ENCODE measurements at places on chromosomes 13 and 19.

GRCh38 chr19:18514800-18515682 lies 6.8 kb downstream of the ELL start:
- DNase-seq: peak; percentile 38

DNA sequence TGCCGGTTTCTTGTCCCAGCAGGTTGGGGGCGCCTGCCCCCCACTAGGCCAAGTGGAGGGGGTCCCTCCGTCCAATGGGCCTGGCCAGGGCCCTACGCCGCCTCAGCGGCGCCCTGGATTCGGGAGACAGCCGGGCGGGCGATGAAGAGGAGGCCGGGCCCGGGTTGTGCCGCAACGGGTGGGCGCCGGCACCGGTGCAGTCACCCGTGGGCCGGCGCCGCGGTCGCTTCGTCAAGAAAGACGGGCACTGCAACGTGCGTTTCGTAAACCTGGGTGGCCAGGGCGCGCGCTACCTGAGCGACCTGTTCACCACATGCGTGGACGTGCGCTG lies 6.2 kb downstream of the KCNJ14 start:
- DNase-seq: no peak

DNA sequence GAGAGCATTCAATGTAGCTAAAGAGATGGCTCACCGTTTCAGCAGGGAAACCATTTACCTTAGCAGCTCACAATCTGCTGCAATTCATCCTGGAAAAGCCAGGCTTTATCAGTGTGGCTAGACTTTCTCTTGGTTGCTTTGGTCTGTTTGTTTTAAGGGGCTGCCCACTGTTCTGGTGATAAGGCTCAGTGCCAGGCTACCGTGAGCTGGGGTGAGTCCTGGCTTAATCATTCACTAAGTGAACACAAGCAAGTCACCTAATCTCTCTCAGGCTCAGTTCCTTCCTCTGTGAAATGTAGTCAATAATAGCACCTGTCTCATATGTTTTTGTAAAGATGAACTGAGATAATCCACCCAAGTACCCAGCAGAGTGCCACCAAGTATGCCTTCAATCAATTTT lies 229.0 kb downstream of the TEX29 start:
- DNase-seq: no peak

DNA sequence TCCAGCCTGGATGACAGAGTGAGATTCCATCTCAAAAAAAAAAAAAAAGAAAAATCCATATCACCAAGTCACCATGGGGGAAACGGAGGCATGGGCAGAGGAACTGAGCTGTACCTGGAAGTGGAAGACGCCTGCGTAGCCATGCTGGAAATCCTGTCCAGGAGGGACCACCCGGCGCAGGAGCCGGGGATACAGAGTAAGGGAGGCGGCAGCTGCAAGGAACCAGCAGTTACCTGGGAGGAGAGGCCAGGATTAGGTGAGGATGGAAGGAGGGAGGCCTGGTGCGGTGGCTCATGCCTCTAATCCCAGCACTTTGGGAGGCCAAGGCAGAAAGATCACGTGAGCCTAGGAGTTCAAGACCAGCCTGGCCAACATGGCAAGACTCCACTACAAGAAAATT lies 2.0 kb downstream of the CAPN12 start:
- no peak for DNase-seq

DNA sequence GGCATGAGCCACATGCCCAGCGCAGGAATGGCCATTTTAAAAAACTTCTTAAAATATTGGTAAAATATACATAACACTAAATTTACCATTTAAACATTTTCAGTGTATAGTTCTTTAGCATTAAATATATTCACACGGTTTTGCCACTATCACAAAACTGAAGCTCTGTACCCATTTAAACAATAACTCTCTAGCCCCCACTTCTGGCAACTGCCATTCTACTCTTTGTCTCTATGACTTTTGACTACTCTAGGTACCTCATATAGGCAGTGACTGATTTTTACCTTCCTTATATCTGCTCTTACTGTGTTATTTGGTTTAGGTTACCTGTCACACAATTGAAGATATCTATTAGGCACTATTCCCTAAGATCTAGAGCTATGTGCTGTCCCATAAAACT lies 2.3 kb upstream of the KBTBD7 start:
- DNase-seq: no peak

GRCh38 chr19:50537769-50538230 lies 24.1 kb upstream of the ASPDH start:
- peak; percentile 73 for DNase-seq

GRCh38 chr13:26236296-26236695 lies 14.2 kb upstream of the RNF6 start:
- no peak for DNase-seq

GRCh38 chr19:3124630-3125029 lies 11.2 kb upstream of the GNA15 start:
- no peak for DNase-seq

- no peak for DNase-seq
Observed at GRCh38 chr19:51070334-51071094, 5.6 kb upstream of the KLK13 start.

GRCh38 chr13:24357756-24358155 lies 48.4 kb downstream of the C1QTNF9 start:
- no peak for DNase-seq

GRCh38 chr19:16824658-16825311 lies 4.4 kb upstream of the SIN3B start:
- no peak for DNase-seq

DNA sequence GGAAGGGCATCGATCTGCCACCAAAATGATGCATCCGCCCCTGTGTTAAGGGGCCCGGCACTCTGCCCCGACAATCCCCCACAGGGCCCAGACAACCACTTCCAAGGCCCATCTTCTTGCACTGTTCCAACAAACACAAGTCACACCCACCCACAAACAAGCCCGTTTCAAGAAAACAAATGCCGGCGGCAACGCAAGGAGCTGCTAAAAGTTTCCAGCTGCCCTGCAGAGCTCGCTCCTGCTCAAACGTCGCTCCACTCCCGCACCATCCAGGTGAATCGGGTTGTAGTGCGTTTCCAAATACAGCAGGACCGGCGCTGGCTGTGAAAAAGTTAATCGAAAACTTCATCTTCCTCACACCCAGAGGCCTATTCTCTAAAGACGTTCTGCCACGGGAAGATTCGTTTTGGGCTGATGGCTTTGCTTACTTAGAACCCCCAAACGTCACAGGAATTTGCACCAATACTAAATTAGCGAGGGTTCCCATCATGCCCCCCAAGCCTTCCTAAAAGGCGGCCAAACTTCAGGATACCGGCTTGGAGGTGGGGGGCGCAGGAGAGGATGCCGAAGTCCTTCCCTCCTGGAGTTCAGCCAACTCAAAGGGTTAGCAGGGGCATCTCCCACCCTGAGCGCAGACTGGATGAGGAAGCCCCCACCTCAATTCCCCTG lies 107.4 kb upstream of the DOCK9 start:
- no peak for DNase-seq

GRCh38 chr19:45473682-45474605 lies 6.1 kb downstream of the FOSB start:
- no peak for DNase-seq

DNA sequence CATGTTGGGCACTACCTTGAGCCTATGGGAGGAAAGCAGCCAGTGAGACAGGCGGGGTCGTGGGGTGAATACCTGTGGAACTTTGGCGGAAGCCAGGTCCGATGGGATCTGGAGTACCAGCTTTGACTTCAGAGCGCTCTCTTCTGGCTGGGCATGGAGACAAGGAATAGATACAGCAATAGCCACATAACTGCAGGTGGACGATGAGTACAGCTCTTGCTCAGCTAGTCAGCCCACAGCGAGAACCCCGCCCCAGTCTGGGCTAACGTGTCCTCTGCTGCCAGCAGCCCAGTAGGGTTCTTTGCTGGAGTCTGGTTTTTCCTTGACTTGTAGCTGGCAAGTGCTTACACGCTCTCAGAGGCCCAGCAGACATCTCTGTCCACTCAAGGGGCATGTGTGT lies 83.4 kb downstream of the SIPA1L3 start:
- DNase-seq: no peak

GRCh38 chr13:114269281-114269770 lies 12.1 kb upstream of the UPF3A start:
- DNase-seq: peak; percentile 10

DNA sequence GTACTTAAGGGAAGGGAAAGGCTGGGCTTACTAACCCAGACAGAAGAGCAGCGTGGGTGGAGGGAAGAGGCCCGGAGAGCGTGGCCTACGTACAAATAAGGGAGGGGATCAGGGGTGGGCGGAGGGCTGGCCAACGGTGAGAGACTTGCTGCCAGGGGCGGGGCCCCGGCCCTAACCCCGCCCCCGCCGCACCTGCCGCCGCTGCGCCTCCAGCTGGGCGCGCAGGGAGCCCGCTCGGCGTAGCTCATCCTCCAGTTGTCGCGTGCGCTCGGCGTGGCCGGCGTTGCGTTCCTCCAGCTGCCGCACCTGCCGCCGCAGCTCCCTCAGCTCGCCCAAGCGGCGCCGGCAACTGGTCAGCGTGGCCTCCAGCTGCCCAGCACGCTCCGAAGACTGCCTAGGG lies 5.7 kb downstream of the HOOK2 start:
- DNase-seq: peak; percentile 76

DNA sequence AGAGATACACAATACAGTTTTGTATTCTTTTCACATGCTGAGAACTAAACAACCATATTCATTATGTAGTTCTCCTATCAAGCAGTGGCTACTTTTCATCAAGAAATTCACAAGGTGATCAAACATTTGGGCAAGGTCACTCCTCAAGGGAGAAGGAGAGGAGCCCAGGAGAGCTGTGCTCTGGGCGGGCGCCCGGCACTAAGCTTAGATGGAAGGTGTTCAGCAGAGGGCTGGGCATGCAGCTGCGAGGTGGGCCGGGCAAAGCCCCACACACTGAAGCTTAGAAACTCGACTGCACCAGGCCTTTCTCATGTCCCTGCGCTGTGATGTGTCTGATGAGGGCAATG lies 30.4 kb upstream of the SPACA7 start:
- no peak for DNase-seq

DNA sequence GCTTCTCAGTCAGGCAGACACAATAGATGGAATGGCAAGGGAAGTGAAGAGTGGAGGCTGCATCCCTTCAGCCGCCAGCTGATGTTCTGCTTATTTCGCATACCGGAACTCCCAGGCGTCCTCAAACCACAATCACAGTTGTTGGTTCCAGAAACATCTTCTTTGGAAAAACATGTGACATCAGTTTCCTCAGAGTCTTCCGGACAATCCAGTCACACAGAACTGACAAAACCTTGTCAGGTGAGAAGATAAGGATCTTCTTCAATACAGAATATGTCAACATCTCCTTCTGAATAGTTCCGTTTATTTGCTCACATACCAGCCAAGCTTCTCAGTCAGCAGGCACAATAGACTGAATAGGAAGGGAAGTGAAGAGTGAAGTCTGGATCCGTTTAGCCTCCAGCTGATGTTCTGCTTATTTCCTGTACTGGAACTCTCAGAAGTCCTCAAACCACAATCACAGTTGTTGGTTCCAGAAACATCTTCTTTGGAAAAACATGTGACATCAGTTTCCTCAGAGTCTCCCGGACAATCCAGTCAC lies 45.1 kb upstream of the CEACAM21 start:
- no peak for DNase-seq

GRCh38 chr19:2624537-2625091 lies 77.9 kb downstream of the GNG7 start:
- no peak for DNase-seq

DNA sequence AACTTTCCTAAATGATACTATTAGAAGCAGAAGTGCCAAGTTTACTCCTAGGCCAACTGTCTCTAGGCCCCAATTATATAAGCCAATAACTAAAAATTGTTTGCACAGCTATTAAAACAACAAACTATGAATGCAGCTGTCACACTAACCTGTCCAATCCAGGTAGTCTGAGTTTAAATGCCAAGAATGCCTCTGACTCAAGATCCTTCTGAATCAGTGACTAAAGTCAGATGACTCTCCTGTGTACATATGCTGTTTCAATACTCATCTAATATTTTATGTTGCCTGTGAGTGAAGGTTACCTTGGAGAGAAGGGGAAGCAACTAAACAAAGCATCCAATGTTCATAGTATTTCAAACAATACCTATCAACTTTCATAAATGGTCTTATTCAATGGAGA lies 257.0 kb downstream of the ENOX1 start:
- DNase-seq: no peak
